ENCODE measurements at places on chromosomes 1 and 21.

DNA sequence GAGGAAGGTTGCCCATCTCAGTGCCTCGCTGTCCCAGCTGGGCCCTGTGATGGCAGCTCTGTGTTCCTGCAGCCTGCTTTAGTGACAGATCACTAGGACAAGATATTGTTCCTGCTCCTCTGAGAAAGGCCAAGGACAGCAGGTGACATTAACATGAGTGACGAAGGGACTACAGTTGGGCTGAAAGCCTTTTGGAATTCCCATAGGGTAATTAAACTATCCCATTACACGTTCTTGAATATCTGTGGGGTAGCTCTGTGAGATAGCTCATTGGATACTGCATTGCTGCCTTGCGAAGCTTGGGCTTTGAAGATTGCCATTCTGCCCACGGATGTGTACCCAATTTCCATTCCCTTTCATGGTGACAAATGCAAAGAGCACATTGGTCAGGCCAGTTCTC, 78.2 kb upstream of the COA6 start:
- DNase-seq = no peak

- DNase-seq = no peak
Observed at GRCh38 chr1:43001434-43001833, 42.8 kb upstream of the SLC2A1 start.

DNA sequence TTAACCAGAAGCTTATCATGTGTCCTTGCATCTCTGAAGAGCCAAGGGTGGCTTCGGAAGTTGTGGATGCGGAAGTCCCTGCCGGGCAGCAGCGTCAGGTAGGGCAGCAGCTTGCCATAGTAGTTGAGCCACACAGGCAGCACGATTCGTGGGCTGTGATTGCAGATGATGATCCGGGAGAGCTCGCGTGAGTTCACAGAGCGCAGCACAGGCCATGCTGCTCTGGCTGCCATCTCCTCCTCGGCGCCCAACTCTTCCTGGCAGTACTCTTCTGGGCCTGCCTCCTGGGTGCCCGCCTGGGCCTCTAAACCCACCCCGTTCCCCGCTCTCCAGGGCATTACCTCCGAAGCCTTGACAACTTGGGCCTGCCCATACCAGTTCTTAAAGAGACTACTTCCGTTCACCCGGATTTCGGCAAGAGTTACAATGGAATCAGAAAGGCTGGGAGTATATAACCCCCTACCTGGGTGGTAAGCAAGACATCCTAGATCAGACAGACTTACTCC, at the start of gene VHLL:
Gene VHLL, minus strand, starts transcription at position 456 of the 506 bp plus-strand sequence. Its CDS starts 118 bp downstream, at position 338.
- DNase-seq = no peak

DNA sequence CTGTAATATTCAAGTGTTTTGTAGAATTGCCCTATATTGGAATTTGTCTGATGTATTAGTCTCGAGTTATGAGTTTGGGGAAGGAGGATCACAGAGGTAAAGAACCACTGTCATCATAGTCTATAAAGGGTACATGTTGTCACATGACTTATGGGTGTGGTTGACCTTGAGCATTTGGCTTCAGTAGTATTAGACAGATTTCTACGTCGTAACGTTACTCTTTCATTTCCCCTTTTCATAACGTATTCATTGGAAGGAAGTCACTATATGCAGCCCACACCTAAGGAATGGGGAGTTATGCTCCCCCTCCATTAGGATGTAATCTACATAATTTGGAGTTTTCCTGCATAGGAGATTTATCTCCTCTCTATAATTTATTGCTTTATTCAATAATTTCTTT, 110.1 kb upstream of the VAV3 start:
- peak; percentile 28 for DNase-seq

DNA sequence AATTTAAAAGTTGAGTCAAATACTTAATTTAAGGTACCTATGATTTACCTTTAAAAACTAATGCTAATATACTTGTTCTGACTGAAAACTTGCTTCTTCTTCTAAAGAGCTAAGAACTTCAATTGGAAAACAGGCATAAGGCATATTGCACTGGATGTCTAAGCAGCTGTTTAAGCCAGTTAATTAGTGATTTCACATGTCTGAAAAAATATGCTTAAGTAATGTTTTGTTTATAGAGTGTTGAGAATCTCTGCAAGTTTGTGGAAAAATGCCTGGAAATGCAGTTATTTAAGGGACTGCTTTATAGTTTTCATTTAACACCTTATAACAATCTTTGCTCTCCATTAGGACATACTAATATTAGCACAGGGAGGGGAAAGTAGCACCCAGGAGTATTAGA, 28.2 kb downstream of the UBE2U start:
- DNase-seq = no peak

DNA sequence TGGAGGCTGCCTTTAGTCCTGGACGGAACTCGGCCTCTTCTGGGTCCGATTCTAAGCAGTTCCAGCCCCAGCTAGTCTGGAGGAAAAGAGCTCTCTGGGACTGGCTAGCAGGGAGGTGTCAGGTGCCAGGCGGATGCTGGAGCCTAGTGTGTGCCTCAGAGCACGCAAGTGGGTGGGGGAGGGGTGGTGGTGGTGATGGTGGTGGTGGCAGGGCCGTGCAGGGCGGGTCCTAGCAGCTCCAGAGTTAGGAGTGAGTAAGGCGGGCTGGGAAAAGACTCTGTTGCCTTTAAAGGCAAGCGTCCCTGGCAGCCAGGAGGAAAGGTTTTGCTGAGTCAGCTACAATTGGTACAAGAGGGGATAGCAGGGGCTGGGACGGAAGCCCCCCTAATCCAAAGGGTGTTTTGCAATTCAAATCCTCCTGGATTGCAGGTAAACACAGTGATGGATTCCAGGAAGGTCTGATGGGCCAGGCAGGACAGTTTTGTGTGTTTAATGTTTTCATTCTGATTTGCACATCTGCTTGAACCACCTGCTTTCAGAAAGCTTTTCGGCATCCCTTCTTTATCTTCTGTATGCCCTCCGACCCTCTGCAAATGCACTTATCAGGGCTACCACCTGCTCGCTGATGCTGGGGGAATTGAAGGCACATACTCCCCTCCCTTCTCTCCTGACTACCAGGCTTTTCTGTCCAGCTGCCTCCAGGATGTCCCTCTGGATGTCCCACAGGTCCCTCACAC, 4.1 kb upstream of the SLC2A1 start:
- DNase-seq = no peak

Measured in GM06990 (cell line).